ENCODE measurements at places on chromosomes 6 and 20. TPM values are rescaled to one million over a fixed set of nuclear protein-coding genes. Genes with fewer than 3 reads are reported as not detected.

DNA sequence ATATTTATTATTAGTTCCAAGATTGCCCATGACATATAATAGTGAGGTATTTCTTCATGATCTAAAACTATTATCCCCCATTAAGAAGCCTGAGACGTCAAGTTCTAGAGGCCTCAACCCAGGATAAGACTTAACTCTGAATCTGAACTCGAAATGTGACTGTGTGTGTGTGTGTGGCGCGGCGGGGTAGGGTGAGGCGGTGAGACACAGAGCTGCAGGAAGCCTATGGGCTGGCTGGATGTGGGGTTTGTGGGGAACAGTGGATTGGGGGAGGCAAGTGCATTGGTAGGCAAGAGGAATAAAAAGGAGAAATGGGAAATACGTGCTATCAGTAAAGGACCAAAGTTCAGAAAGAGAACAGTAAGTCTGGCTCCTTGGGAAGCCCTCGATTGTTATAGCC, 66.5 kb upstream of the RNF146 start:
- no peak for DNase-seq

DNA sequence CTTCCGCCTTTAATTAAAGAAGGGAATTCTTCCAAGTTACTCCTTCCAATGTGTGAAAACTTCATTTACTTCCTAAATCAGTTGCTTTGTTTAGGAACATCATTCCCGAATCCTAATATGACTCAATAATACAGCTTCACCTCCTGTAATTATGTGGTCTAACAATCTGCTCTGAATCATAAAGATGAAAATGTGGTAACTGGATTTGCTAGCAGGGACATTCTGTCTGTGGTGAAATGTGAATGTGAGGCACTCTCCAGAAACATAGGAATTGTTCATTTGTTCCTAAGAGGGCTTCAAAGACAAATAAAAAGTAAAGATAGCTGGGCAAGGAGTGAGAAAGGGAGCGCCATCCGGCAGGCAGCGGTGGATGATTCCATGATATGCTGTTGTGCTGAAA, 678.1 kb downstream of the KIF16B start:
- no peak for DNase-seq

DNA sequence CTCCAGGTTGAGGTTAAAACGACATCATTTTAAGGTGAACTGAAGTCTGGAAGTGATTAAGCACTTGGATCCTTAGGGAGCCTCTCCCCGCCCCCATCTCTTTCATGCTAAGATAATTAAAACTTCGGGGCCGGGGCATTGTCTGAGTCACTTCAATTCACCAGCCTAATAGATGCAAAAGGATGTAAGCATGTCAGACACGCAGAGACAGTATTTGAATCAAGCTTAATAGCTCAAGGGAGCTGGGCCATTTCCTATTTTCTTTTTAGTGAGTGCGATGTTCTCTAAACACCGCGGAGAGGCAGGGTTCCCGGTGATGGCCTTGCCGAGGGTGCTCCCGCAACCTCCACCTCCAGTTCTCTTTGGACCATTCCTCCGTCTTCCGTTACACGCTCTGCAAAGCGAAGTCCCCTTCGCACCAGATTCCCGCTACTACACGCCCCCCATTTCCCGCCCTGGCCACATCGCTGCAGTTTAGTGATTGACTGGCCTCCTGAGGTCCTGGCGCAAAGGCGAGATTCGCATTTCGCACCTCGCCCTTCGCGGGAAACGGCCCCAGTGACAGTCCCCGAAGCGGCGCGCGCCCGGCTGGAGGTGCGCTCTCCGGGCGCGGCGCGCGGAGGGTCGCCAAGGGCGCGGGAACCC, 516 bp upstream of the IRF4 start:
- no peak for DNase-seq

DNA sequence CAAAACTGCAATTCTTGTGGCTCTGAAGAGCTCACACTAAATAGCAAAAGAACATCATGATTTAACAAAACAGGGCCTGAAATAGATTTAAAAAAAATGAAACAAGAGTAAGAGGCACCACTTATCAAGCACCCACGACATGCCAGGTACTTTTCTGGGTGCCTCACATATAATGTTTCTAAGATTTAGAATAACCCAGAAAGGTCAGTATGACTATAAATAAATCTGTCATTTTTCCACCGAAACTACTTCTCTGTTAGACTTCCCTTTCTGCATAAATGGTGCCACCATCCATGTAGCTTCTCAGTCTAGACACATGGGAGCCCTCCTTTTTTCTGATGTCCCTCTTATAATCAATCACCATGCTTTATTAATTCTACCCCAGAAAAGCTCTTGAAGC, 652.4 kb upstream of the CHD6 start:
- DNase-seq: no peak

AKAP12 gene
- 182 TPM for polyA plus RNA-seq

DNA sequence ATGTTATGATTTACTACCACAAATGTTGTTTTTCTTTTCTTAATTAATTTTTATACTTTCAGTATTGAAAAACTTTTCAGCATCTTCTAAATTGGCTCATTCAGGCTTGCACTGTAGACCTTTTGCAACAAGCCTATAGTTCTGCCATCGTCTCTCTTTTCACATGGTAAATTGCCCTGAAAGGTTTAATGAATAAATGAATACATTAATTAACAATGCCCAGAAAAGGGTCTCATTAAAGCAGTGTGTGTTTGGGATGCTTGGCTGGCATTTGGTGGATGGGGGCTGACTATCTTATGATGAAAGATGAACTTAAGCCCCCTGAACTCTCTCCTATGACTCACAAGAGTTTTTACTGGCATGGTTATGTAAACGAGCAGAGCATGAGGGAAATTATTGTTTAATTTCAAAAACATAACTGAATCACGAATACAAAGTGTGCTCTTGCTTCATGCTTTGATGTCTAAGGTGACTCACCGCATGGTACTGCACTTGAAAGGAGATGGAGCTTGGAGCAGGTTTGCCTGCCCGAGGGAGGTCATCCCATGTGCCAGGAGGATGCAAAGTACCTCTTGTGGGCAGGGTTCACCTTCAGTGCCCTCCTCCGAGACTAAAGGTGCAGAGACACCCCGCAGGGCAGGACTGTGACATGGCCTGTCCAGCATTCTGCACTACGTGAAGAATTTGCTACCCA, 13.8 kb upstream of the PCK1 start:
- DNase-seq: no peak

GRCh38 chr6:166618866-166619761, 7.9 kb downstream of the RPS6KA2 start:
- DNase-seq: no peak

DNA sequence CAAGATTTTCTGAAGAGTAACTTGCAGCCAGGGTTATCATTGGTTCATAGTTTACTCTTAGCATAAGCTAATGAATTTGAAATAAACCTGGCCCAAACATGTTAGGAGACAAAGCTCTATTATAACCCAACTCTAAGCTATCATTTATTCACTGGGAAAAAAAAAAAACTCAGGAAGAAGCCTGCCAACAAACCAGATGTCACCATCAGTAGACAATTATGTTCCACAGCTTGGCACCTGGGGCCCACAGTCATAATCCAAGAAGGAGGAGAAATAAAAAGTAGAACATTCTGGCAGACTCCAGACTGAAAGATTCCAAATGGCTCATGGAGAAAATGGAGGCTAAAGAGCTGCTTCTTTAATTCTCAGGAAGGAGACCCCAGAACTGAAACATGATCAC, 100.0 kb upstream of the CNR1 start:
- no peak for DNase-seq

DNA sequence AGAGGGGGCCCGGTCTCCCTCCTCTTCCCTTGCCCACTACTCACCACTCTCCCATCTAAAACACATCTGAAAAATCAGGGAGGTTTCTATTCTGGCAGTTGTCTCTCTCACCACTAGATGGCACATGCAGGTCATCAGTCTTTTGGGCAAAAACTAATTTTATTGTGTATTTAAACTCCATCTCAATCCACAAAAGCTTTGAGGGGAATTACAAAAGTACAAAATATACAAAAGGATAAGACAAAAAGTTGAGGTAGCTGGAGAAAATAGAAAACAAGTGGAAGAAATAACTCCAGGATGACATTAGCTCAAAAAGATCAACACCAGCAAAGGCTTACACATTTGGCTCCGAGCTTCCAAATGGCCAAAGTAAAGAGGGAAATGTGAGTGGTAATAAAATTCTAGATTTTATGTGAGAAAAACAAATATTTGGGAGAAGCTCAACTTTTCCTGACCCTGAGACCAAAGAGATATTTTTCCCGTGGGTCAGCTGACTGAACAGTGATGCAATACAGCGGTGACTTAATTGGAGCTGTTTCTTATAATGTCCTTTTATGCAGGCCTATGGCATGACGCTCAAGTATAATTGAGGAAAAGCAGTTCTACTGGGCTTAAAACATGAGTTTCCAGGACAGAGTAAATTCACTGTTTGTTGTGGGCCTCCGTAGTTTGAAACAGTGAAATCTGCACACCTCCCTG, 79.8 kb upstream of the CHD6 start:
- DNase-seq: no peak

DNA sequence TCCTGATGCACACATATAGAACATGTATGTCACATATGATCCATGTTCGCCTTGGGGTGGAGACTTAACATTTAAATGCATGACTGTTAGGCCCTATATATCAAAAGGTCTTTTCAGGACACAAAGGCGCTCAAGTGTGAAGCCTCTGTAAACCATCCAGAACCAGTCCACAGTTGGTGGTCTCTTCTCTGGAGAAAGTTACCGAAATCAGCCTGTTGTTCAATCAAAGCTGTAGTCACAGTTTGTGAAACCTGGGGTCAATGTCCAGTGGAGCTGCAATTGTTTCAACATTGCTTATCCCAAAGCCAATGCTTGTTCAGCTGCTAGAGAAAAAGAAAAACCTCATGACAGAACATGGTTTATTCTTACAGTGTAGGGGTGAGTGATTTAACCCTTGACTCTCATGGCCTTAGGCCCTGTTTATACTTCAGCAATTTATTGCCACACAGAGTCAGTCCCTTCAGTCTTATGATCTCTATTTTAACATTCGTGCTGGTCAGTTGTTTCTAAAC, 193.6 kb upstream of the CST7 start:
- DNase-seq: no peak

GRCh38 chr20:13458860-13459451, 179.8 kb downstream of the TASP1 start:
- DNase-seq: no peak

AIF1 gene
- polyA plus RNA-seq: 94.8 TPM

- no peak for DNase-seq
Observed at GRCh38 chr6:37115236-37115895, 54.6 kb upstream of the PIM1 start.

DNA sequence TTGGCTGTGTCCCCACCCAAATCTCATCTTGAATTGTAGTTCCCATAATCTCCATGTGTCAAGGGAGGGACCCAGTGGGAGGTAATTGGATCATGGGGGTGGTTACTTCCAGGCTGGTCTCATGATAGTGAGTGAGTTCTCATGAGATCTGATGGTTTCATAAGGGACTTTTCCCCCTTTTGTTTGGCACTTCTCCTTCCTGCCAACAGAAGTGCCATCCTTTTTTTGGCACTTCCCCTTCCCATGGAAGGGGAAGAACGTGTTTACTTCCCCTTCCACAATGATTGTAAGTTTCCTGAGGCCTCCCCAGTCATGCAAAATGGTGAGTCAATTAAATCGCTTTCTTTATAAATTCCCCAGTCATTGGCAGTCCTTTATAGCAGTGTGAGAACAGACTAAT, 18.0 kb upstream of the PI3 start:
- DNase-seq: no peak

MDN1 gene
- 41.2 TPM for polyA plus RNA-seq

DNA sequence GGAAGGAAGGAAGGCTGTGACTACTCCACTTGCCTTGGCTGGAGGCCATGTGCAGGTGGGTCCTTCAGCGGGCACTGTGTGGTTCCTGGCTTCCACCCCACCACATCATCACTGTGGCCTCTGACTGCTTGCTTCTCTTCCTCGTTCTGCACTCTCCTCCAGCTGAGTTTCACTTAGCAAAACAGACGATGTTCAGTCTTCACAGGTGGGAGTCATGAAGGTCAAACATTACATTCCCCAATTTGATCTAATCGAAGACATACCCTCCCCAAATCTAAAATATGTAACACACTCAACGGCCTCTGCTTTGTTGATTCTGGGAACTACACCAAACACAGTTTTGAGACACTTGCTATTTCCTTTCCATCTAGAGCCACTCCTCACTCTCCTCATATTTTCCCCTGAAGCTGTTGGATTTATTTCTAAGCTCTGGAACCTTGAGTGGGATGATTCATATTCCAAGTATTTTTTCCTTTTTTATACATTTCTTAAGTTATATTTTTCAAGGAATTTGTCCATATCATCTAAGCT, 132.5 kb upstream of the FOXA2 start:
- no peak for DNase-seq

DNA sequence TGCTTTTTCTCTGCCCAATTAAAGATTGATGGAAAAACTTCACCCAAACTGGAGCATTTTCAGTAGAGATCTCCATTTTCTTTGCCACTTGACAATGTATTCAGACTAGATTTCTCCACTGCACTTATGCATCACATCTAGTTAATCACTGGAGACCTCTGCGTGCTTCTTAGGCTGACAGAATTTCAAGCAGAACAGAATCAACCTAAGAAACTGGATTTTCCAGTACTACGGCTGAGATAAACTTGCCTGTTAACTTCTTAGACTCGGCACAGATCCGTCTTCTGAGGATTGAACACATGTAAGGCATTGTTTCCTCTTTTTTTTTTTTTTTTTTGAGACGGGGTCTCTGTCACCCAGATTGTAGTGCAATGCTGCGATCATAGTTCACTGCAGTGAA, 139.2 kb downstream of the LRRC1 start:
- no peak for DNase-seq

TAAR8 gene
- not detected for polyA plus RNA-seq

XKR7 gene
- polyA plus RNA-seq: 0.24 TPM

DNA sequence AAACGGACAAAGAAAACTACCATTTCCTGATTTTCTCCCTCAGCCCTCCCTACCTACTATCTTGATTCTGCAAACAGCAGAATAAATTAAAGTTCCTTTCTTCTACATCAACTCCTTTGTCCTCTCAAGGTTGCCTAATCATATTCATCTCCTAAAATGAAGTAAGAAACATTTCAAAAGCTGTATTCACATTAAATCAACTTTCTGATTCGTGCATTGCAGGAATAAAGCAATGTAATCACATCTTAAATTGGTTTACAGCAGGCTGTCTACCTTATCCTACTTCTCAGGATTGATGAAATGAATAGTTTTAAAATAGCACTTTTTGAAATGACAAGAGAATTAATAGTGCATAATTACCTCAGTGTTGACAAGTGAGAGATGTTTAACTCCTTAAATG, 25.1 kb downstream of the PRKN start:
- DNase-seq: no peak

DNA sequence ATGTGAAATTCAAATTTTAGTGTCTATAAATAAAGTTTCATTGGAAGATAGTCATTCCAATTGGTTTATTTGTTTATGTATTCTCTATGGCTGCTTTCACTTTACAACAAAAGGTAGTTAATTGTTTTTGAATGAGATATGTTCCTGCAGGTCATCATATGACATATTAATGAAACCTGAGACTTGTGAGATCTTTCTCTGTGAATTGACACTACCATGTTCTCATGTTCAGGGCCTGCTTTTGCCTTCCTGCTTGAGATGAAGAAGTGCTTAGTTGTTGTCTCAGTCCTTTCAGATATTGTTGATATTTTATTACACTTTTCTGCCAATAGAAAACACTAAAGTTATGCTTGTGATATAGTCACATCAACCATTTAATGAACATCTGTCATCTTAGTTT, 132.5 kb downstream of the UTRN start:
- no peak for DNase-seq

- no peak for DNase-seq
Observed at GRCh38 chr6:63945987-63946386, 310.4 kb downstream of the PHF3 start.

SLC17A9 gene
- polyA plus RNA-seq: 1.1 TPM

Data from right renal cortex interstitium (tissue), 3 donors.